ENCODE measurements at places on chromosomes 1 and 21.

DNA sequence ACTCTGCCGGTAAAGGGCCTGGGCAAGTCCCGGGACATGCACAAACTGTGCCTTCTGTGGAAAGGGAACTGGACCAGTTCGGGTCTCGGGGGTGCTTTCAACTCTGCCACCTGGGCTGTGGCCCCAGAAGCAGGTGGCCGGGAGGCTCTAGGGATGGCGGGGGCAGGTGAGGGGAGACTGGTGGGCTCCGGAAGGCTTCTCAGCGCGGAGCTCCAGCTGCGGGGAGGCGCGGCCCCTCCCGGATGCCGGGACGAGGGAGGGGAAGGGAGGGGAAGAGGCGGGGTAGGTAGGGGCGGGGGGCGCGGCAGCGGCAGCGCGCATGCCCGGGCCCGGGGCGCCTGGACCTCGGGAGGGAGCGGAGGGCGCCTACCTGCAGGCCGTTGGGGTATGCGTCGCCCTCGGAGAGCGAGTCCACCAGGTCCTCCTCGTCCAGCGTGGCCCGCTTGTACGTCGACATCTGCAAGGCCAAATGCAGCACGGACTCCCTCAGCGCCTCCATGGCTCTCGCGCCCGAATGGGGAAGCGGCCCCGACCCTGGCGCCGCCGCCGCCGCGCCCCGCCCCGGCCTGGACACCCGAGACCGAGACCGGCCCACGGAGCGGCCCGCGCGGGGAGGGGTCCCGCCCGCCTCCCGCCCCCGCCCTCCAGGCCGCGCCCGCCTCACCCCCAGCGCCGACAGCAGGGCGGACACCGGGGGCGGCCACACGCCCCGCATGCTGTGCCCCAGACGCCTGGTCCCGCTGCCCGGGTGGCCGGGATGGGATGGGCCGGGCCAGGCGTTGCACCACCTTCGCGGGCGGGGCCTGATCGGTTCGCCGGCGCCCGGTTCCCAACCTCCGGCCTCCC is at the start of gene ECE1:
Gene ECE1 (minus strand): TSS at position 764 of the 846 bp plus-strand sequence. CDS start 49 bp downstream, at position 715.
- DNase-seq, result no peak

GRCh38 chr1:40425198-40425597 is 25.1 kb upstream of the ZFP69B start:
- DNase-seq, result no peak

DNA sequence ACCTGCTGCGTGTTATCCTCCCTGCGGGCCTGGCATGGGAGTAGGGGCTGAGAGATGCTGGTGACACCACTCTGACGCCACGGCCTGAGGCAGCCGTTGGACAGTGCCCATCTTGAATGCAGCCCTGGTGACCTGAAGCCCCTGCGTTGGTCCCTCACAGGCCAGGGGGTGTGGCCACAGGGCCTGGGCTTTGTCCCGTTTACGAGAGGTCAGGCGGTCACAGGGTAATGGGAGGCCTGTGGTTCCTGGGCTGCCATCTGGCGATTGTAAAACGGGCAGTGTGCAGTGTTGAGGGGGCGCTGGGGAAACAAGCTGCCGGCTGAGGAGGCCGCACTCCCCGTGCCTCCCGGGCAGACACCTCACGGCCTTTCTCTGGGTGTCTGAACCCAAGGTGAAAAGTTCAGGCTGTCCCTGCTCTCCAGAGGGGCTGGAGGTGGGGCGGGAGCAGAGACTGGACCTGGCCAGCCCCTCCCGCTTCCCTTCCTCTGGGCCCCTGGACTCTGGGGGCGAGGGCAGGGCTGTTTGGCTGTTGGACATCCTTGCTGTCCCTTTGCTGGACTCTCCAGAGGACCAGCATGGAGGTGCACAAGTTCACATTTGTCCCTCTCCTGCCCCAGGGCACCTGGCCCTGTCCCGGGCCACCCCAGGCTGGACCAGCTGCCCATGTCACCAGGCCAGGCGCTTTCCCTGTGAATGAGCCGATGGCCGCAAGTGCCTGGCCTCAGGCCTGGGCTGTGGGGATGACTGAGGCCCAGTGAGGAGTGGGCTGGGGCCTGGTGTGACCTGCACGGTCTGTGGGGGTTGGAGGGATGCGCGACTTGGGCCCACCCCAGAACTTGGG is 42.4 kb downstream of the SKI start:
- DNase-seq, result no peak

DNA sequence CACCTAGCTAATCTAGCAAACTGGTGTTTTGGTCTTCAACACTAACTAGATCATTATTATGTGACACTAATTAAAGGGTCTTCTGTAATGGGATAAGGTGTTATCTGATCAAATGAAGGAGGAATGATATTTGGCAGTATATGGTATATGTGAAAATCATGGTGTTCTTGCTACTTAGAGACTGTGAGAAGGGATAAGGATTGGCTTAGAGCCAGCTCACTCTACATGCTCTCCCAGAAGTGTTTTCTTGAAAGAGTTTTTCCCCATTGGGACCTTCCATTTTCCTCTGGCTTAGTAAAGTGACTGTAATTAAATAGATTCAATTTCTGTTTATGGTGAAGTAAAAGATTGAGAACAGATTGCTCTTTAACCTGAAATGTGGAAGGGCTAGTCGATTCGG is 71.2 kb upstream of the RGL1 start:
- no peak for DNase-seq

GRCh38 chr1:43427941-43428340 is 25.8 kb downstream of the HYI start:
- no peak for DNase-seq

GRCh38 chr1:5611431-5611830 is 380.8 kb downstream of the NPHP4 start:
- no peak for DNase-seq

Measured in dorsolateral prefrontal cortex (tissue), 122 donors.